ENCODE measurements at places on chromosomes 11 and 22.
A peak's percentile ranks its signal among the peaks of the same experiment; 100 is the strongest.

- DNase-seq: no peak
These were observed 53.7 kb downstream of the IGF2 start for GRCh38 chr11:2085251-2086066.

- no peak for DNase-seq
These were observed 30.9 kb downstream of the ART5 start for GRCh38 chr11:3610846-3611245.

GRCh38 chr11:100932474-100933100 is 197.0 kb downstream of the PGR start:
- no peak for DNase-seq

GRCh38 chr11:79314906-79315689 is 125.7 kb downstream of the TENM4 start:
- no peak for DNase-seq

DNA sequence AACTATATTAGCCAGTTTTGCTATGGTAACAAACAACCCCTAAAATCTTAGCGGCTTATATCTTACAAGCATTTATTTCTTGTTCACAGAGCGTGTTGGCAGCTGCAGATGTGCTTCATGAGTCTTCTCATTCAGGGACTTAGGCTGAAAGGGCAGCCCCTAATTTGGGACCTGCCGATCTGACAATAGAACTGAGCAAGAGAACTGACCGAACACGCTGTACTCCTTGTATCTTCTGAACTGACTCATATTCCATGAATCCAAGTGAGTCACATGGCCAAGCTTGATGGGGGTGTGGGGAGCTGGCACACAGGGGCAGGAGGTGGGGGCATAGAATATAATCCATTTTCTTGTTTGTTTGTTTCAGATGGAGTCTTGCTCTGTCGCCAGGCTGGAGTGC is 481.7 kb upstream of the CADM1 start:
- DNase-seq: no peak

- DNase-seq: no peak
These were observed 24.9 kb upstream of the GRAMD1B start for GRCh38 chr11:123405123-123405592.

- DNase-seq: no peak
These were observed 637.0 kb downstream of the DLG2 start for GRCh38 chr11:84990141-84990540.

DNA sequence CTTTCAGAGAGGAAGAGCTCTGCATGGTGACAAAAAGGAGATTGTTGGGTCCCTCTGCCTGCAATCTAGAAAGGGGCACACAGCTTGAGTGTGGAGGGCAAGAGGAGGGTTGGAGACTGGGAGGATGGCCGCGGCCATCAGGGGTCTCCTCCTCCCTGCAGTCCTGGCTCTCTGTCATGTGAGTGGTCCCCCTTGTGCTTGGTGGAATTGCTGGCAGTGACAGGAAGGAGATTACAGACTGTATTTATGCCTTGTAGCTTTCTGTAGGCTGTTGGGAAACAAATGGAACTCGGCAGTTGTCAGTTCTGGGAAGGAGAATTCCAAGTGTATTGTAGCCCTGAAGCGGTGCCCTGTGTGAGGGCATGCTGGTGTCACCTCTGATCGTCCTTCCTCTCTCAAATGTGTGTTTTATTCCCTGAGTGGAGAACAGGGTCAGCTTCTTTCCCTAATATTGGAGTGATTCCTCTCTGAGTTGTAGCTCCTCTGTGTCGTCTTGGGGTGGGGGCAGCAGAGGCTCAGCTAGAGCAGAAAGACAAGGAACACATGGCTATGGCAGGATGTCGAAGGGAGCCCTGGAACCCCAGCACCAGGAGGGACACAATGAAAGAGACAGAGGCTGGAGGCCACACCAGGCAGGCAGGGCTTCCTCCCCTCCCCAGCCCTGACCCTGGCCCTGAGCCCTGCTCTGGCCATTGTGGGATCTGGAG is 163.1 kb downstream of the PKNOX2 start:
- DNase-seq: no peak

GRCh38 chr11:108858622-108859021 is 193.8 kb downstream of the DDX10 start:
- no peak for DNase-seq

- DNase-seq: no peak
These were observed 986.5 kb downstream of the TBC1D22A start for GRCh38 chr22:47748957-47749356.

- DNase-seq: no peak
These were observed 60.0 kb downstream of the ENTHD1 start for GRCh38 chr22:39833610-39834009.

GRCh38 chr11:119322360-119322739 is 5.4 kb upstream of the MCAM start:
- DNase-seq: no peak

DNA sequence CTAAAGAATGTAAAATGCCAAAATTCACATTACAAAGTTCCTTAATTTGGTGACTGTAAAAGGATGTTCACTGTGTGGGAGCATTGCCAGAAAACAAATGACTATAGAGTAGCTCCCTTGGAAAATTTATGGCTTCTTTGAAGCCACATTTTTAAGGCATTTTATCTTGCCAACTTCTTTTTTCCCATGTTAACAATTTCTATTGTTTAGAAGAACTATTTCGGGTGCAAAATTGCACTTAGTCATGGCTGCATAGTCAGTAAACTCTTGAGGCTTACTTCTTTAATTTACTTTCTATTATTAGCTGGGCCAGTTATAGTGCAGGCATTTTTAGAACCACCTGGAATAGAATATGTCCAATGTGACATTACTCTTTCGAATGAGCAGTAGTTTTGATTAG is 515.3 kb downstream of the JRKL start:
- DNase-seq: no peak

DNA sequence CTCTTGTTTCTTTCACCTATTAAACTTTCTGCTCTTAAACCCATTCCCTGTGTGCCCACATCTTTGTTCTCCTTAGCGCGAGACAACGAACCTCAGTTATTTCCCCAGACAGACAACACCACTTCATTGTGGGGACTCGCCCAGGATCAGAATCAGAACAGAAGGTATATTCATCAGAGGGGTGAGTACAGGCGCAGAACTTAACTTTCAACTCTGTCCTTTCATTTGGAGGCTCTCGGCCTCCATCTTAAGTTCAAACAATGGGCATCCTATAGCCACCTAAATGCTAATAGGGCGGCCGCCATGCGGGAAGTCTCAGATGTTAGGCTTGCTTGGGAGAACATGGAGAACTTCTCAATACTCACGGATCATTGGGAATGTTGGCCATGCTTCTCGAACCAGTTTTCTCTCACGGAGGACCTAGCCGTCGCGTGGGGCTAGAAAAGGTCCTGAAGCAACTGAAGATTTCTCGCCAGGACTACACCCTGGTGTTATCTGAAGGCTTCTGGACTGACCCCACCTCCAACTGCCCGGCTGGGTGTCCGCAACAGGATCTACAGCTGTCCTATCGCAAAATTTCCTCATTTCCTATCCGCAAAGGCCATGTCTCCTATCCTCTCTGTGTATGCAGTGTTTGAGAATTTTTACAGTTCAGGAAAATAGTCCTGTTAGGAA is 13.4 kb upstream of the HYLS1 start:
- no peak for DNase-seq

GRCh38 chr22:38966380-38966702 is 8.9 kb downstream of the APOBEC3A start:
- no peak for DNase-seq

- DNase-seq: peak; percentile 91
These were observed 417 bp upstream of the BRSK2 start for GRCh38 chr11:1389103-1389931.

DNA sequence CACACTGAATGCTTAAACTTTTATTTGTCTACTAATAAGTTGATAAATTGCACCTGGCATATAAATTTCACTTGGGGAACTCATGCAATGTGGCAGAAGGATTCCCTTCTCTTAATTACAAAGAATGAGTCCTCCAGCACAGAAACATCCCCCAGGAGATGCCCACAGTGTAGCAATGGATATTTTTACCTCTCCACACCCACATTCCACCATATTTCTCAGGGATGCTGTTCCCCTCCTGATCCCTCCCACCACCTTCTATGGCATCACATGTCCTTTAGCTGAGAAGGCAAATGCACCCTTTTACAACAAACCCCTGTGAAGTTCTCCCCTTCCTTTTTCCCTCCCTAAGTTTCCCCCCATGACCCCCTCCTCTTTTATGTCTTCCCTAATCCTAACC is 56.1 kb upstream of the UBASH3B start:
- DNase-seq: no peak

DNA sequence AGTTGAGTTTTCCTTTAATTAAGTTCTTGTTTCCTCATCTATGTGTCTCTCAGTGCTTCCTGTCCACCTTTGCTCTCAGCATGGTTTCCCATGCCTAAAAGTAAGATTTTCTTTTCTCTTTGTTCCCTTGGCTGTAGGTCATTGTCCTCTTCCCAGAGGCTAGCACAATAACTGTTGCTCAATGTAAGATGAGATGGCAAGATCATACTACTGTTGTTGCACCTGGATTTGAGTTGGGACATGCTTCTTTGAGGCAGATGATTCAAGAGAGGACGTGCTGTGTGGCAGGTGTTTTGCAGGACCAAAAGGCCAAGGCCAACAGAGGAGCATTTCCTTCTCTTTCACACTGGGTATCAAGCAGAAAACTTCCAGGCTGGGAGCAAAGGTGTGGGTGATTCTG is 11.3 kb upstream of the NELL1 start:
- DNase-seq: no peak

DNA sequence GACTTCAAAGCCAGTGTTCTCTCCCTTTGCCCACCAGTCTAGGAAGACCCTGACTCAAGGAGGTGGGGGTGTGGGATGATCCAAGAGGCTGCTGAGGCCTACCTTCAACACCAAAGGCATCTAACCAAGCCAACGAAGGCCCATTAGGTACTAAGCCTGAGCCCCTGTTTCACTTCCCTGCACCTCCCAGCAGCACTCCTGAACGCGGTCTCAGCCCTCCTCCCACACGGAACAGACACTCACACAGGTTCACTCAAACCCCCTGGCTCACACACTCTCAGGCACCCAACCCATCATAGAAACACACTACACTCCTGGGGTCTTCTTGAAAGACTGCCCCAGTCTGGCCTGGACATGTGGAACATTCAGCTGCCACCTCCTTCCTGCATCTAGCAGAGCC is 40.7 kb downstream of the SLC22A12 start:
- no peak for DNase-seq

DNA sequence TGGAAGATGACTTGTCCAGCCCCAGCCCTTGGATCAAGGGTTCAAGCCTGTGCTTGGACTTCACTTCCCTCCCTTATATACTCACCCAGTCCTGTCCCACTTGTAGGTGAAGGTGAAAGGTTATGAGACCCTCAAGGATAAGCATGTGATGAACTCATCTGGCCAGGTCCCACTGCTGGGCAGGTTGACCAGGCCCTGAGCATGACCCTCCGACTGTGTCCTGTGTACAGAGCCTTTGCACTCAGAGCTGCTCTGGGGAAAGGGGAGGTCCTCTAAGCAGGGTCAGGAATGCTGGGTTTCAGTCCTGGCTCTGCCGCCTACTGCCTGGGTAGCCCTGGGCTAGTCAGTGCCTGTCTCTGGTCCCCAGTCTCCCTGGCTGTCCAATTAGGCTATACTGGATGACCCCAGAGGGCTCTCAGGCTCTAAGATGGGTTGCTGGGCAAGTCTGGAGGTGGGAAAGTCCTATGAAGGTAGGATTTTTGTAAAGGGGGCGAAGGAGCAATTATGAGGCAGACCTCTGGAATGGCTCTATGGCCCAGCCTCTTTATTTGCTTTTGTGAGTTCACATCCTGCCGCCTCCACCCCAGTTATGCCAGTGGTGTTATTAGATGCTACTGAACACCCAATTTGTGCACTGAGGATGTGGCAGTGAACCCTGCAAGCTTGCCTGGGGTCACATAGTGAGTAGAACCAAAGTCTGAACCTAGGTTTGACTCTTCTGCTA is 14.1 kb downstream of the DGAT2 start:
- no peak for DNase-seq

DNA sequence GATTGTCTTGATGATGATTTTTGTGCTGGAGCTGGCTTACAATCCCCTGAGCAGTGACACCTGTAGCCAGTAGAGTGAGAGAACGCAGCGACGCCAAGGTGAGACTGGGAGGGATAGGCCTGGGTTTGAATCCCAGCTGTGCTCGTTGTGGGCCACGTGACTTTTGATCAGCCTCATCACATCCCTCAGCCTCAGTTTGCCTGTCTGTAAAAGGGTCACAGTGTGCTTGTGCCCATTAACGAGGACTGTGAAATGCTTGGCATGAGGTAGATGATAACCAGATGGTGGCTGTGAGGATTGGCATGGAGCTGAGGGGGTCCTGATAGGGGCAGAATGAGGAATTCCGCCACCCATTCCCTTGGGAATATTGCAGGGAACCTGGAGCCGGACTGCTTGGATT is 9.6 kb downstream of the KIAA1671 start:
- no peak for DNase-seq

- no peak for DNase-seq
These were observed 13.2 kb downstream of the GGT5 start for GRCh38 chr22:24231706-24232105.

- no peak for DNase-seq
These were observed 255.1 kb downstream of the DCDC1 start for GRCh38 chr11:31114442-31114841.

DNA sequence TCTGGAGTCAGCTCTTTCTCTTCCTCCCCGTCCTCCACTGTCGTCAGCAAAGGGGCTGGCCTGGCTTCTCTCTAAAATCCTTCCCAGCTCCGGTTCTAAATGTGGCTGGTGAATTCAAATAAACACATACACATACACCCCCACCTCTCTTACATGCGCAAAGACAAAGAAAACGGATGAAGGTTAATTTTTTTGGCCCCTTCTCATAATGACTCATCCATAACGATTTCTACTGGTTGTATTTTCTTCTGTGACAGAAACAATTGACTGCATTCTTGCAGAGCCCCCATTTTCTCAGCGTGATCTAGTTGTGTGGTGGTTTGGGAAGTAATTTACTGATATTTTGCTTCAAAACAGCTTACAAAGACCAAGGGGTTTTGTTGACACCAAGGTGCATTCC is 130.0 kb upstream of the NTM start:
- DNase-seq: no peak

DNA sequence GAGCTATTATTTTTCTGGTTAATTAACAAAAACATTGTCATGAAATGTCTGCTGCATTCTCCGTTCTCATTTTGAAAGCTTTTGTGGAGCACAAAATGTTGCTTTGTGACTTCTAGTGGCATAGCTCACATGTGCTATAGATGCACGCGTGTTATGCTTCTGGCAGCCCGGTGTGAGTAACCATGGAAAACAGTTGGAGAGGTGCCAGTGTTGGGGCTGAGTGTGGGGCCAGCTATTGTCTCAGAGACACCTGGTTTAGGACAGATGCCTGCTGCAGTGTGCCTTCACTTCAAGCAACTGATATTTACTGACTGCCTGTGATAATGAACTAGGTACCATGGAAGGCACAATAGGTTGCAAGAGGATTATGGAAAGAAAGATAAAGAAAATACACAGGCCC is 760.6 kb downstream of the NTM start:
- DNase-seq: no peak

All from stimulated activated CD4-positive, alpha-beta T cell treated with anti-CD3 and anti-CD28 coated beads, Interleukin-1b, Interleukin-23, amount 100 ng/mL, for 1 hour (primary cell).